Psoas muscle (tissue), 8 donors: ENCODE measurements at places on chromosomes 3 and 15.
A peak's percentile ranks its signal among the peaks of the same experiment; 100 is the strongest.

DNA sequence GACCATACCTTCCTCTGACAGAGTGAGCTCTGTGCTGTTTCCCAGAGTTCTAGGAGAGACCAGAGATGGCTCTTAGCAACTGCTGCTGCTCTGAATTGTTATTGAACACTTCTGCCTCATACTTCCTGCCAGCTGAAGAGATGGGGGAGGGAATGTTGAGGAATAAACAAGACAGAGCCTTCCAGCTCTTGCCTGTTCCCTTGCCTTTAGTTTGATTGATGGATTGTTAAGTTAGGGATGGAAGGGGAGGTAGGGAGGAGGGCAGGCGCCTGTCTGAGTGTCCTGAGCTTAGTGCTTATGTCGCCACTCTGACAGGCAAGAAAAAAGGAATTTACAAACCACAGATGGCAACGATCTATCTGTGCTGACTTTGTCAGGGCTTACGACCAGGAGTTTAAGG lies 42.8 kb downstream of the ZNF609 start:
- no peak for DNase-seq

- DNase-seq, result no peak
Observed at GRCh38 chr15:69389426-69389825, 24.7 kb upstream of the KIF23 start.

- no peak for DNase-seq
Observed at GRCh38 chr3:18767756-18768303, 342.7 kb upstream of the SATB1 start.

- DNase-seq, result peak; percentile 81
Observed at GRCh38 chr3:170584585-170585007, 1.3 kb downstream of the SLC7A14 start.

DNA sequence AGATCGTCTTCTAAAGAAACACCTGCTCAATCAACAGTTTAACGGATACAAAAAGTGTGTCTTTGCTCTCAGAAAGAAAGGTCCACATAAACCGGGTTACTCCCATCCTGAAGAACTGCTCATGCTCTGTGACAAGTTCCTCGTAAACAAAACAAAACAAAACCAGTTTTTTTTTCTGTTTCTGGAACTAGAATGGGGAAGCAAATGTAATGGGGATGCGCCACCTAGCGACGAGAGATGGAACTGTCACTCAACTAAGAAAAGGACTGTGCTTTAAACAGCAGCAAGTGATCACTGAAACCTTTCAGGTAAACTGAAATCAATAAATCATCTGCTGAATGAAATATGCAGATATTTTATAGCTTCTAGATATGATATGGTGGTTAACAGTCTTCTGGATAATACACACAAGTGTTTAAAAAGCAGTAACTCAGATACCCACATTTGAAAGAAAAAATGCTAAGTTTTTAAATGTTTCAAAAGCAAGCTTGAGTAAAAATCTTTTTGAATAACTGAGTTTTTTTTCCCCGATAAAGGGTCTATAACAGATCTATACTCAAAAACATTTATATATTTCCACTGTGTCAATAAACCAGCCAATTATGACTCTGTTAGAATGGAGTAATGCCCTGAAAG lies 10.9 kb downstream of the TM2D3 start:
- peak; percentile 76 for DNase-seq

DNA sequence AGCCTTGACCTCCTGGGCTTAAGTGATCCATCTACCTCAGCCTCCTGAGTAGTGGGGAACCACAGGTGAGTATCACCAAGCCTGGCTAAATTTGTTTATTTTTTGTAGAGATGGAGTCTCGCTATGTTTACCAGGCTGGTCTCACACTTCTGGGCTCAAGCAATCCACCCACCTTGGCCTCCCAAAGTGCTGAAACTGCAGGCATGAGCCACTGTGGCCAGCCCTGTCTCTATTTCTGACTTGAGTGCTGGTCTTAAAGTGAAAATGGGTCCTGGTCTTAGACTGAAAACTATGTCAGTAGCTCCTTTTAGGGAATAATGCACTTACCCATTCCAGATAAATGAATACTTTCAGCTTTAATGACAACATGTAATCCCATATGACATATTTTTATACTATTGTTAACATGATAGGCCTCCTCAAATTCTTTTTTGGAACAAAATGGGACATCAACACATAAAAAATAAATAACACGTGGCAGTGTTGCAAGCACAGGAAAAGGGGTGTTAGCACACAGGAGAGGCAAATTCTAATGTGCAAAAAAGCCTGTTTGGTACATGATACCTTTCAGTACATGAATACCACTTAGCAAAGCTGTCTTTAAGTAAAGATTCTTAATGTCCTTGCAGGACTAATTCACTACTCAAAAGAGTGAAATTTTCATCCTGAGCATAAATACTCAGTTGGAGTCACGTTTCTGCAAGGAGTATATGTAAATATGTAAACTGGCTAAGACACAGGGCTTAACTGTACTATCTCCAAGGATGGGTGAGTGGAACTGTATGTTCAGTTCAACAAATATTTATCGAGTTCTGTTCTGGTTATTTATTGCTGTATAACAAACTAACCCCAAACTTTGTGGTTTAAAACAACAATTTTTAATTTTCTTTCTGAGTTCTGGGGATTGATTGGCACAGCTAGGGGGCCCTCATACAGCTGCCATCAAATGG lies 194.7 kb downstream of the NR1D2 start:
- no peak for DNase-seq

DNA sequence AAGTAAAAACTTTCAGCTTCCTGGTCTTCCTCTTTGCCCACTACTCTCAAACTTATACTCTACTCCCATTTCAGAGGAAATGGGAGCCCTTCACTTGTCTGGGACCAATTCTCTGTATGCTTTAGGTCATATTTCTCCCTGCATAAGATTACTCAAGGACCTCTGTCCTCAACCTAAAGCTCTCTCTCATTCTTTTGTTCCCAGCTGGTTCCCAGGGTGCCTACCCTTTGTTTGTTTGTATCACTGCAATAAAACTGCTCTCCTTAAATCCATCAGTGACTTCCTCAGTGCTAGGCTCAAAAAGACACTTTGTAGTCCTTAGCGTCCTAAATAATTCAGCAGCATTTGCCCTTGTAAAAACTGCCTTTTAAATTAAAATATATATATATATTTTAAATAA lies 2.9 kb downstream of the NGRN start:
- DNase-seq, result no peak

GRCh38 chr15:69392352-69392751 lies 21.8 kb upstream of the KIF23 start:
- DNase-seq, result no peak

DNA sequence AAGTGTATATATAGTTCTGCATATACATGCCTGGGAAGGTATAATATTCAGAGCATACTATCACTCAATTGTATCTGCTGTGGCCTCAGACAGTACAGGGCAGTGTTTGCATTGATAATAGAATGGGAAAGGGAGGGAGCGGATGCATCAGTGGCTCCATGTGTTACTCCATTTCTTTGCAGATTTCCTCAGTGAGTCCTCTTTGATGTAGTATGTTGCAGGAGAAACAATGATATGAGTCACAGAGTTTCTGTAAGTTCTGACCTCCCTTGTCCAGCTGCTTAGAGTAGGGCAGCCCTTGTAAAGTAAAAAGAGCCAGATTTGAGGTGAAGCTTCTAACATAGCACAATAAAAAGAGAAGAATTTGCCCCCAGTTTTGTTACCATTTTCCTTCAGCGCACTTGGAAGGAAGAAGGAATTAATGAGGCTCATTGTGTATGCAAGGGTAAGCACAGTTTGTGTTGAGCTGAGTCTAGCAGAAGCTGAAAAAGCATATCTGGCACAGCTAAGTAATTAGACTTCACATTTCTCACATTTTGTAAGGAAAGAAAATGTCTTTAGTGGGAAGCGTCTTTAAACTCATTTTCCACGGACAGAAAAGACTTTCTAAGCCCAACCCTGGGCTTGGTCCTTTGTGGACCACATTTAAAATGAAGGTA lies 555.8 kb upstream of the IL12A start:
- no peak for DNase-seq

DNA sequence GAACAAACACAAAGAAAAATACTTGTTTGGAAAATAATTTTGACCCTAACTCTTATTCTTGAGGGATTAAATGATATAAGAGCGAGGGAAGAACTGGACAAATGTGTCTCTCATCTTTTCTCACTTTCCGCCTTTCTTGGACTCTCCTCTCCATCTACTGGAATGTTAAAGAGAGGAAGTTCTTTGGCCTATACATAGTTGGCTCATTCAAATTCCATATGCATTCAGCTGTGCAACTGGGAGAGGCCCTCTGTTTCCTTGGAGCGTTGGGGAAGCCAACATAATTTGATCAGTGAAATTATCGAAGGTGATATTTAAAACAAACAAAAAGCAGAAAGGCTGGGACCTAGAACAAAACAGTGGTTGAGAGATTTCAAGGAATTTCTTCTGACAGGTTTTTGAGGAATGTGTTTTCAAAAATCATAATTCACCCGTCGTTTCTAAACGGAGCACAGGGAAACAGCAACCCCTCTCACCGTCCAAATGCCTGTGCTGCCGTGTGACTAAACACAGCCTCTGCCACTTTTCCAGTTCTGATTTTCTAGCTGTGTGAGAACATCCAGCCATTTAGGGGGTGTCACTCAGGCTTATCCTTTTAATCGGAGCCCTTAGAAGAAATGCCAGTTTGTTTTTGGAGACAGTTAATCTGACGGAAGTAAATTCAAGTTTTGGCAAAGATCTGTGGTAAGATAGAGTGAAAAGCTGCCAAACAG lies 489.9 kb downstream of the SOX2 start:
- DNase-seq, result no peak

- DNase-seq, result no peak
Observed at GRCh38 chr15:62121273-62122015, 43.6 kb downstream of the C2CD4B start.

GRCh38 chr3:123880998-123881561 lies 3.1 kb downstream of the MYLK start:
- no peak for DNase-seq

DNA sequence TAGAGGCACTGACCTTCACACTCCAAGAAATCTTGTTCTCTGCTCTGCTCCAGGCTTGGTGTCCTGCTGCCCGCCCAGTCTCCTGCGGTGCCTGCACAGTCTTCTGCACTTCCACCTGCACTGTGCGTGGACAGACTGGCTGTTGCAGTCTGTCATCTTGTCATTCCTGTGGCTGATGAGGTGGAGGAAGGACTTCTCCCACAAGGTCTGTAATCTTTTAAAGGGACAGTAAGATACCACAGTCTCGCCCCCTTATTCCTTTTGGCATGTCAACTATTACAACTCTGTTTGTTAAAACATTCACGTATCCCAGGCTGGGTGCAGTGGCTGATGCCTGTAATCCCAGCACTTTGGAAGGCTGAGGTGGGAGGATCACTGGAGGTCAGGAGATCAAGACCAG lies 54.1 kb upstream of the IGF2BP2 start:
- no peak for DNase-seq

DNA sequence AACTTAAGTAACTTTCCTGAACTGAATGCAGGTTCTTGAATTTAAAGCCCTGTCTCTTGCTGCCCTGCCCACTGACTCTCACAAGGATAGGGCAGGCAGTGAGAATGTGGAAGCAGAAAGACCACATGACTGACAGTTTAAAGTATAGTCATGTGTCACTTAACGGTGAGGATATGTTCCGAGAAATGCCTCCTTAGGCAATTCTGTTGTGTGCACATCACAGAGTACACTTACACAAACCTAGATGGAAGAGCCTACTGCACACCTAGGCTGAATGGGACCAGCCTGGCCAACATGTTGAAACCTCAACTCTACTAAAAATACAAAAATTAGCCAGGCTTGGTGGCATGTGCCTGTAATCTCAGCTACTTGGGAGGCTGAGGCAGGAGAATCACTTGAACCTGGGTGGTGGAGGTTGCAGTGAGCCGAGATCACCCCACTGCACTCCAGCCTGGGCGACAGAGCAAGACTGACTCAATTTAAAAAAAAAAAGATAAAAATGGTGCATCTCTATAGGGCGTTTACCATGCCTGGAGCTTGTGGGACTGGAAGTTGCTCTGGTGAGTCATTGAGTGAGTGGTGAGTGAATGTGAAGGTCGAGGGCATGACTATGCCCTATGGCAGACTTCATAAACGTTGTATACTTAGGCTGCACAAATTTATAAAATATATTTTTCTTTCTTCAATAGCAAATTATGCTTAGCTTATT lies 18.9 kb upstream of the COPG1 start:
- DNase-seq, result no peak

GRCh38 chr15:83858820-83859505 lies 205.0 kb downstream of the ADAMTSL3 start:
- DNase-seq, result no peak

DNA sequence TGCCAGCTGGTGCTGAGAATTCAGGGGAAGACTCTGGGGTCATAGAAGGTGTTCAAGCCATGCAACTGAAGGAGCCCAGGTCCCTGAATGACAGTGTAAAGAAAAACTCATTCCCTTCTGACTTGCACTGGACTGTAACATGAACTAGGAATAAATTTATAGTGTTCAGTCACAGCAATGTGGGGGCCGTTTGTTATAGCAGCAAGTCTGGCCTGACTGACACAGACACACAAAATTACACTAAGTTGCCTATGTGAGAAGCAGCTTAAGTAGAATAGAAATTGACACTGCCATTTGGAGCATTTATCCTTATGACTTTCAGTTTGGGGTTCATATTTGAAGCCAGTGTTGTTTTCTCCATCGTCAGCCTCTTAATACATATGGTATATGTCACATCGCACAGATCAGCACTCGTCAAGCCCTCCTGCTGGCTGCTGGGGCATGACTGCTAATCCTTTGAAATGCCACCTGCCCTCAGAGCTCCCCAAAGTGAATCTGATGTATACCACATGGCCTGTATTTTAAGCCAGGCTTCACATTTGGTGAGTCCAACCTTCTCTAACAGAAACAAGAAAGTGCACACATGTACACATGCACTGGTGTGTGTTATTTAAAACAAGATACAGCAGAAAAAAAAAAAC lies 17.1 kb upstream of the HEG1 start:
- DNase-seq, result no peak

DNA sequence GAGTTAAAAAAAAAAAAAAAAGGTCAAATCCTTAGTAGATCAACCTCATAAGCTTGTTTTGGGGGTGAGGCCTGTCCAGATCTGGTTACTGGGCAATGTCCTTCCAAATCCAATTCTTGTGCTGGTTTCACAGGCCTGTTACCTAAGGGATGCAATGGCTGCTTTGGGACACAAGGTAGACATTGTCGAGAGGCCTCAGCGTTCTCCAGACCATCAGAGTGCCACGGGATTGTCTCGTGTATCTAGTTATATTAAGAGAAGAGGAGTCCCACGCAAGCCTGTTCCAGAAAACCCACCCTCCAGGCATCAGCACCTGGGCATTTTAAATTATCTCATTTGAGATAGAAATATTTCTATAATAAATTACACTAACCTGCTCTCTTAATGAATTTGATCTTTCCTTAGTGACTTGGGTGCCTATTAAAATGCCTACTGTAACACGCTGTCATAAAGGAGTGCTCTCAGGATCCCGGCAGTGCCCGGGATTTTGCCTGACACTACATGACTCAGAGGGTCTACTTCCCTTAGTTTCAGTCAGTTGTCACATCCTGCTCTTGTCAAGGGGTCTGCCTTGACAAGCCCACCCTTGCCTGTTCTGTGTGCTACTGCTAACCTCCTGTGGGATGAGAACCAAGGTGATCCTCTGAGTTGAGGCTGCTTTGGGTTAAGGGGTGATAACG lies 116.0 kb downstream of the LIPC start:
- DNase-seq, result no peak
